NCI-H1694 (cell line): ENCODE measurements at places on chromosomes 4 and X.
A peak's percentile ranks its signal among the peaks of the same experiment; 100 is the strongest.

- no peak for DNase-seq
Measured at GRCh38 chr4:168677063-168677462, 180.2 kb downstream of the PALLD start.

DNA sequence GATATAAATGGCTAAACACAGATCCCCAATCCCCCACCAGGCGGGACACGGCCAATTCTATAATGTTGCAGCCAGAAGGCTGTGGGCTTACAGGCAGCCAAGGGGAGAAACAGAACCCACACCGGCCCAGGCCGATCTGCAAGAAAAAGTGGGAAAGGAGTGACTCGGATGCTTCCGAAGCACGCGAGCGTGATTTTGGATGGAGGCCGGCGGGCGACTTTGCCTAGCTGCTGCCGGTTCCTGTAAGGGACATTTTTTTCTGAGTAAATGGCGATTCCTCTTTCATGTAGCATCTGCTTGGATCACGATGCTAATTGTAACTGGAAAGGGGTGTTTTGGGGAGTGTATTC, 470.2 kb downstream of the PCDH19 start:
- no peak for DNase-seq

- no peak for DNase-seq
Measured at GRCh38 chr4:110492522-110492921, 16.6 kb downstream of the ENPEP start.

DNA sequence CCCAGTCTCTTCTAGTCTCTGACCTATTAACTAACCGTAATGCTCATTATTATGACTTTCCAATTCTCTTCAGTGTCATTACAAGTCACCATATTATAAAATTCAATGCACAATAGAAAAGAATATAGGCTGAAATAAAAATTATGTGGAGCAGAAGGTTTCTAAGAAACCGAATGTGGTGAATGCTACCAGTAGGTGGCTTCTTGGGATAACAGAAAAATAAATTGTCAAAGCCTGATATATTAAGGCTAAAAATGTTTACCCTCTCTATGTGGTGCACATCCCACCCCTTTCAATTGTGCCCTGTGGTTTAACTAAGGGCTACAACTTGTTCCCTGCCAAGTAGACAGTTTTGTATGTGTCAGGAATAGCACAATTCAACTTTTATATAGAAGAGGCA, 624.6 kb upstream of the TECRL start:
- DNase-seq: no peak

DNA sequence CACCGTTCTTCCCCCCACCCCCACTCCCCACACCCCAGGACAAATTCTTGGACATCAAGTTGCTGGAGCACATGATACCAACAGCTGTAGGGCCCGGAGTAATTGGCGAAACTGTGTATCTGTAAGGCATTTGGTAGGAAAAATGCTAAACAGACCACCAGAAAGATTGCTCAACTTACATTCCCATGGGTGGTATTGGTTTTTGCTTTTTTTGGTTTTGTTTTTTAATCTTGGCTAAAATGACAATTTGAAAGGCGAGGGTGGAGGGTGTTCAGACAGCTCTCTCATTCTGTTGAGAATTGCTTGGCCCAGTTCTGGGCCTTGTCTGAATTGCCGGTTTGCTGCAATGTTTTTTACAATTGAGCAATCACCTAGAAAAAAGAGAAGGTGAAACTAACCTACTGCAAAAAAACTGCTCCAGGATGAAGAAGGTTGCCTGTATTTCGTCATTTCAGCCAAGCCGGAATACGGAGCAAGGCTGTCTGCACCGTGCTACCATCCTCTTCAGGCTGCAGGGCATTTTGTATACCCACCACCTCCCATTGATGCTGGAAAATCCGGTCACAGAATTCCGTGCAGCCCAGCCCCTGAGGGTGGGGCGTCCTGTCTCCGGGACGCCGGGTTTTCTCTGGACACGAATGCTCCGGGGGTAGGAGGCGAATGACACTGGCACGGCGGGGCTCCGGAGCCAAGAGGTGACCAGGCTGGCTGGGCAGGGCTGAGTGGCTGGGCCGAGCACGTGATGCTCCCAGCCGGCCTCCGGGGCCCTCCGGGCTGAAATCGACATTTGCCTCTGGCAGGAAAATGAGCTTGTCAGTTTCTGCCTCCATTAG, at the start of gene CLCN4:
CLCN4 (plus strand) TSS at position 777 of the 833 bp plus-strand sequence. CDS start 28,058 bp downstream, outside the sequence.
- DNase-seq: no peak

DNA sequence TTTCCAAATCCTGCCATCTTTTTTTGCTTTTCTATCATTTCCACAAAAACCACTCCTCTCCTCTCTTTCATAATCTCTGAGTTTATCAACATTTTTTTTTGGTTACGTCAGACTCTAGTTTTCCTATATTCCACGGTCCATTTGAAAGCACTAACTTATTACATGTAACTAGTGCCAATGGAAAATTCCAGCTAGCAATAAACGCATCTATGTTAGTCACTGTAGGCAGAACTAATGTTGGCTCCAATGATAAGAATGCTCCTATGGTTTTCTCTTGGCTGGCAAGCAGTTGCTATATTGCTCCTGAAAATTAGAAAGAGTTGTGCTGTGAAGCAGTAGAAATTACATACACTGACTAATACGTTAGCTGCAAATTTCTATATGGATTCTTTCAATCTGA, 634.6 kb upstream of the FTHL17 start:
- no peak for DNase-seq

GRCh38 chr4:101785486-101785885, 5.0 kb upstream of the BANK1 start:
- no peak for DNase-seq

- DNase-seq: no peak
Measured at GRCh38 chr4:54844911-54845310, 187.2 kb downstream of the KIT start.

GRCh38 chr4:110712486-110712885, 89.6 kb upstream of the PITX2 start:
- no peak for DNase-seq

DNA sequence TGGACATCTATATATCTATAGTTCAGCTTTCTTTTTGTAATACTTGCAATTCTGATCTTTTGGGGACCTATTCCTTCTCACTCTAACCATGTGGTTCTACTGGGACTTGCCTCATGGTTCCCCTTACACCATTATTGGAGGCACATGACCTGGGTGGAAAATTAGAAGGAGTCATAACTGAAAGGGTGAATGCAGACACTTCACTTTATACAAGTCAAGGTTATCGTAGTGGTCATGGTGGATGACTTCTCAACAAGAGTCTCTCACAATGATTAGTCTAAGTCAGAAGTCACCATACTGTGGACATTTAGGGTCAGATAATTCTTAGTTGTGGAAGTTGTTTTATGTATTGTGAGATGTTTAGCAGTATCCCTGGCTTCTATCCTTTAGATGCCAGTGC, 10.5 kb upstream of the EIF4E start:
- DNase-seq: no peak

DNA sequence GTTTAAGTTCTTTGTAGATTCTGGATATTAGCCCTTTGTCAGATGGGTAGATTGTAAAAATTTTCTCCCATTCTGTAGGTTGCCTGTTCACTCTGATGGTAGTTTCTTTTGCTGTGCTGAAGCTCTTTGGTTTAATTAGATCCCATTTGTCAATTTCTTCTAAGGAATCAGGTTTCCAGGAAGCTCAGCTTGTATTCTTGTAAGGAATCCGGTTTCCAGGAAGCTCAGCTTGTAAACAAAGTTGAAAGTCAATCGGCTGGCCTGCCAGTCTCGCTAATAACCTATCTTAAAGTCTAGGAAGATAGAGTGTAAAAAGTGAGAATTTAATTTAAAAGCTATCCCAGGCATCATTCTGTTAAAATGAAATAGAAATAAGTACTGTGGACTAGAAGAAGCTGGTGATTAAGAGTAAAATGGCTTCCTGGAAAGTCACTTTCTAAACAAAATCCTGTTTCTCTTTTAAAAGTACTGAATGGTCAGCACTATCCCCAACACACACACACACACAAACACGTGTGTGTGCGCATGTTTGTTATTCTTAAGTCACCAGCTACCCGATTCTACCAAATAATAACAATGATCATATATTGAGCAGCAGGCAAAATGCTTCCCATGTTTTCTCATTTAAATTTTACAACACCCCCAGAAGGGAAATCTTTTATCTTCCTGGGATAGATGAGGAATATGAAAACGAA, 171.7 kb downstream of the PAPSS1 start:
- DNase-seq: no peak

DNA sequence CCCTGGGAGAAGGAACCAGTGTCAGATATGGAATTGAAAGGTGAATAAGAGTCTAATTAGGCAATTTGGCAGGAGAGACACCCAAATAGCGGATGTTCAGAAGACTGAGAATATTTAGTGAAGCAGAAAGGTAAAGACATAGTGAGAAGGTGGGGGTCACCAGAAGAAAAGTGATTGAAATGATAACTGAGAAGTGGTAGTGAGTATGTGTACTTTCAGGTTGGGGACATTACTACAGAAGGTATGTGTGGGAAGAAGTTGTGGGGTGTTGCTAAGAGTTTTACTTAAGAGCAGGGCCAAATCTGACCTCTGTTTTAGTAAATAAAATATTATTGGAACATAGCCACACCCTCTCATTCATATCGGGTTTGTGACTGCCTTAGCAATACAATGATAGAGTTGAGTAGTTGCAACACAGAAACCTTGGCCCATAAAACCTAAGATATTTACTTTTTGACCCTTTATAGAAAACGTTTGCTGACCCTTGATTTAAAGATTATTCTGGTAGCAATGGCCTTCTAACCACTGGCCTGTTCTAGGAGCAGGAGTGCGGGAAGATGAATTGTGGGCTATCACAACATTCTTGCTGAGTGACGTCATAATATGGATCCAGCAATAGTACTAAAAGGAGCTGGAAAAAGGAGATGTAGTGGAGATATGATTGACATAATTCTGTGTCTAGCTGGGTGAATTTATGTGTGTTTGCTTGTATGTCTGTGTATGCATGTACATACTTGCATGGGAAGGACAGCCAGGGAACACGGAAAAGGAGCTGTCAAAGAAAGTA, 115.3 kb downstream of the HS3ST1 start:
- DNase-seq: no peak

GRCh38 chr4:106238820-106239420, 77.1 kb downstream of the TBCK start:
- DNase-seq: no peak

DNA sequence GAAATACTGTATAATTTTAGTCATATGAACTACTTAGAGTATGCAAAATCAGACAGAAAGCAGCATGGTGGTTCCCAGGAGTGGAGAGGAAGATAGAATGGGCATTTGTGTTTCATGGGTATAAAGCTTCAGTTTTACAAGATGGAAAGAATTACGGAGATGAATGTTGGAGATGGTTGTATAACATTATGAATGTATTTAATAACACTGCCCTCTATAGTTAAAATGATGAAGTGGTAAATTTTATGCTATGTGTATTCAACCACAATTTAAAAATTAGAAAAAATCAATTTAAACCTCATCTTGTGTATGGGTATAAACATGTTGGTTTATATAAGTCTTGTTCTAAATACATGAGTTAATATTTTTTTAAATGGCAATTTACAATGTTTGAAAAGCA, 521.1 kb downstream of the FSTL5 start:
- no peak for DNase-seq

DNA sequence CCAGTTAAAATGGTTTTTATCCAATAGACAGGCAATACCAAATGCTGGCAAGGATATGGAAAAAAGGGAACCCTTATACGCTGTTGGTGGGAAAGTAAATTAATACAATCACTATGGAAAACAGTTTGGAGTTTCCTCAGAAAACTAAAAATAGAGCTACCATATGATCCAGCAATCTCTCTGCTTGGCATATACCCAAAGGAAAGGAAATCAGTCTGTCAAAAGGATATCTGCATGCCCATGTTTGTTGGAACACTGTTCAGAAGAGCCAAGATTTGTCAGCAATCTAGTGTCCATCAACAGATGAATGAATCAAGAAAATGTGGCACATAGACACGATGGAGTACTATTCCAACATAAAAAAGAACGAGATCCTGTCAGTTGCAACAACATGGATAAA, 91.0 kb upstream of the SH3RF1 start:
- DNase-seq: no peak

DNA sequence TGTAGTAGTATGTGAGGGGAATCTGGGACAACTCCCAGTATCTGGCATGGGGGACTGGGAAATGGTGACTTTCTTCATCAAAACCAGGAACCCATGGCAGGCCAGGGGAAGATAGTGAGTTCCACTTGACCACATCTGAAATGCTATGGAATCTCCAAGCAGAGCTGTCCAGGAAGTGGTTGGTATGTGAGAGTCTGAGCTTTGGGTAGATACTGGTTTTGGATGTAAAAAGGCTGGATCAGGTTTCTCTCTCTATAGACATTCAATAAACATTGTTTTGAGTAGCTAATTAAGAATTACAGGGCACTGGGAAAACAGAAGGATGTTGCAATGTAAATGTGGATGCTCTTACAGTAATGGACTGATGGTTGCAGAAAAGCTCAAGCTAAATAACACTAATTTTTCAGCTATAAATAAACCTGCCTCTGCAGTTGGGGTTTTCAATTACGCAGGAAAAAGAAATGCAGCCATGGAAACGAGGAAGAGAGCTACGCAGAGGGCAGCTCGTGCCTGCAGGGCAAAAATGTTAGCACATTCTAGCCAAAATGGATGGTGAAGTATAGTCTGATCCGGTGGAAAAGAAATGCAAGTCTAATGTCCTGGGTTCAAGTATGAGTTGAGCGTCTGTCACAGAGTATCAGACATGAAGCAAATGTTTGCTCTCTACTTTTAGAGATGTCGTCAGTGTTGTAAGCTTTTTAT, 13.4 kb upstream of the CHRNA9 start:
- DNase-seq: no peak

DNA sequence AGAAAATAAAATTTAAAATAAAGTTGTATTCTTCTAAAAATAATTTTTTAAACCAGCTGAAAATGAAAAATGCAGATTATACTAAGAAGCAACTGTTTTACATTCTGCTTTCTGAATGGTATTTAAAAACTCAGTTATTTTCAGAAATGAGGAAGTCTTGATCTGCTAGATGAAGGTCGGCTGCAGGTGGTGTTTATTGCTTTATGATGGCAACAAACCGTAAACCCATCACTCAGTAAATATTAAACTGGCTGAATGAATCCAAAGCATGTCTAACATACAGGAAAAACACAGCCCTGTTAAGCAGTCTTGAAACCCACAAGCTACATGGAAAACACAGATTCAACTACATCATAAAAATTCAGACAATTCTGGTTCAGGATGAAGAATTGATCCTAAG, 29.3 kb downstream of the DYNLT3 start:
- DNase-seq: peak; percentile 37

DNA sequence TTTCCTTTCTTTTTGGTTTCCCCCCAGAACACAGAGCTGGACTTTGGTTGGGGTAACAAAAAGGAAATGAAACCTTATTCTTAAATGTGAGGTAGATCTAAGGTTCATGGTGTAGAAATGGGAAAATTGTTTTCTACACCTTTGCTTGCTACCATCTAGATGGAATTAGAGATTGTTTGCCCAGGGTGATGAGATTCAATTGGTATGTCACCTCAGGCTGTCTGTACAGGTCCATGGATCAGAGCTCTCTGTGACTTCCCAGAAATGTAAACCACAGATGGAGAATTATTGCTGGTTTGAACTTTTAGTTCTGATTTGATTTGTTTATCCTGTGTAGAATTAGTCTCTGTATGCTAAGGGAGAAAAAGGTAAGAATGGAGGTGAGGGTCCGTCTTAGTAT, 146.7 kb downstream of the PCDH7 start:
- DNase-seq: no peak
